ENCODE measurements at places on chromosomes 4 and X. TPM values are rescaled to one million over a fixed set of nuclear protein-coding genes. Genes with fewer than 3 reads are reported as not detected.

The STEEP1 gene
- 27.1 TPM for total RNA-seq

The GDPD2 gene
- total RNA-seq: 32.1 TPM

The VEGFD gene
- not detected for total RNA-seq

The TMEM271 gene
- total RNA-seq: 0.17 TPM

- DNase-seq: peak; percentile 65
Observed at GRCh38 chrX:40434443-40434842, 146.3 kb upstream of the ATP6AP2 start.

- DNase-seq: no peak
Observed at GRCh38 chrX:18668071-18668835, 3.7 kb downstream of the RS1 start.

DNA sequence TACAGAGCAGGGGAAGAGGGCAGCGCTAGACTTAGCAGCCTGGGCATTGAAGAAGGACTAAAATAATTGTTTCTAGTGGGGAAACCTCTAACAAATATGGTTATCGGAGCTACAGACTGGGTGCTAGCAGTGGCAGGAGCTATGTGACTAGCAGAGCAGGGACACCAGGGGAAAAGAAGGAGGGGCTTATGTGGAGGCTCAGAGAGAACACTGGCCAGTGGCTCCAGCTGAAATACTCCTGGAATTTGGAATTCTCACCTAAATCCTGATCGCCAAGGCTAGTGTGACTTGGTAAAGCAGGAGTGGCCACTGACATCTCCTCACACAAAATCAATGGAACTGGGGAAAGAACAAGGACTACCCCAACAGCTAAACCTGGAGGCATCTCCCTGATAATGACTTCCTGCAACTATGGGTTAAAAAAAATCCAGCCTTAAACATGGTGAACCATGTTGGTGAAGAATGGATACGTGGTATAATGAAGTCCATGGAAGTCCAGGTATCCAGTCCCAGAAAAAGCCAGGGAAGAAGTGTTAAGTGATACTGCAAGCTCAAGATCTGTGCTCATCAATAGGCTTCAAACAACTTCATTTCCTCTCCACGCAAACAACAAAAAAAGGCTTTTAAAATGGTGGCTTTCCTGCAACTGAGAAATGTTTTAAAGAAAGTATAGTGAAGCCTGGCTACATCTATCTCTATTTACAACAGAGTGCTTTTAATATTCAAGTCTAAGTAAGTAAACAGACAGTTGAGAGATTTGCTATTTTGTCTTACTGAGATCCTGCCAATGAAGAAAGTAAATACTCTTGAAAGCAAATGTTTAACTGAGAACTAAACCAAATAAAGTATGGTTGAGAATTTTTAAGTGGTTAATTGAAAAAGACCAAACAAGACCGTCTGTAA, 1.8 kb downstream of the TAPT1 start:
- DNase-seq: no peak

DNA sequence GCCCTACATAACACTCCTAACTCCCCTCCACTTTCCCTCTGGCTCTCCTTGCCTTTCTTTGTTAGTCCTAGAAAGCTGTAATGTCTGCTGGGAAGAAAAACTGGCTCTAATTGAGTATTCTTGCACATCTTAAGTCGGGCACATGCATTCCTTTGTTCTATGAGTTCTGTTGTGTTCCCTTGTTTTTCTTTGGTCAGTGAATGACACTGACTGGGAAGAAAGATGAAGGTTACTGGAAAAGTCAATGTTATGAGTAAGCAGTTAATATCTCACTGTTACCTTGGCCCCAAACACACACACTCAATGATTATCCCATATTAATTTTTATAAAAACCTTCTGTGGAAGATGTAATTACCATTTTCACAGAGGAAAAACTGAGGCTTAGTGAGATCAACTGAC, 215.9 kb downstream of the SOWAHB start:
- no peak for DNase-seq

GRCh38 chr4:73868206-73869129, 725 bp upstream of the CXCL1 start:
- no peak for DNase-seq

DNA sequence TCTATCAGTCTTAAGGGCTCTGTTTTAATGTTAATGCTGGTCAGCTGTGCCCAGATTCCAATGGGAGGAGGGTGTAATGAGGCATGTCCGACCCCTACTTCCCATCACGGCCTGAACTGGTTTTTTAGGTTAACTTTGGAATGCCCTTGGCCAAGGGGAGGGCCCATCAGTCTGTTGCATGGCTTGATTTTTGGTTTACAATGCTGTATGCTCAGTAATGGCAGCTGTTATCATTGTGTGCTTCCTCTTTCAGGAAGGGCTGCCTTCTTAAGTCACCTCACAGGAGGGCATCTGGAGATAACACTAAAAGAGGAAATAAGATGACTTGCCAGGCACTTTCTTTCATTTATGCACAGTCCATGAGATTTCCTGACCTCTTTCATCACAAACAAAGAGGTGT, 36.3 kb downstream of the ATXN3L start:
- no peak for DNase-seq
